ENCODE measurements at places on chromosomes 16 and 17. TPM values are rescaled to one million over a fixed set of nuclear protein-coding genes. Genes with fewer than 3 reads are reported as not detected.

DNA sequence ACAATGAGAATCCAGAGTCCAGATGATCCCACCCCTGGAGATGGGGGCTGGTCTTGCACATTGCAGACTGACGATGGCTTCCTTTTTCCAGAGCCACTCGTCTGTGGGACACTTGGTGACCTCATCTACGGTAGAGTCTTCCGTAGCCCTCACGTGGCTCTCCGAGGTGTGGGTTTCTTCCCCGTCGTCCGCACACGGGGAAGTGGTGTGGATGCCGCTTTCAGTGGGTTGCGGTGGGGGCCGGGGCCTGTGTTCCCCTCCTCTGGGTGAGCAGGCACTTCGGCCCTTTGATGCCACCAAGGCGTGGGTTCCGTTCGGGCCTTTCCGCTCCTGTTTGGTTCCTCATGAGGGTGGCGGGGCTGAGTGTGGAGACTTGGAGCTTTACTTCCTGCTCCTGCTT lies 21.4 kb downstream of the BAIAP2 start:
- peaks cover 17% of the 10 kb centered on the region for H3K36me3 ChIP-seq
- DNase-seq: no peak
- peak overlapping the region; percentile 96 for H3K27ac ChIP-seq
- no peak overlapping the region for H3K4me3 ChIP-seq
- H3K4me1 ChIP-seq: peaks cover 65% of the 10 kb centered on the region
- H3K27me3 ChIP-seq: no peaks in the 10 kb centered on the region

DNA sequence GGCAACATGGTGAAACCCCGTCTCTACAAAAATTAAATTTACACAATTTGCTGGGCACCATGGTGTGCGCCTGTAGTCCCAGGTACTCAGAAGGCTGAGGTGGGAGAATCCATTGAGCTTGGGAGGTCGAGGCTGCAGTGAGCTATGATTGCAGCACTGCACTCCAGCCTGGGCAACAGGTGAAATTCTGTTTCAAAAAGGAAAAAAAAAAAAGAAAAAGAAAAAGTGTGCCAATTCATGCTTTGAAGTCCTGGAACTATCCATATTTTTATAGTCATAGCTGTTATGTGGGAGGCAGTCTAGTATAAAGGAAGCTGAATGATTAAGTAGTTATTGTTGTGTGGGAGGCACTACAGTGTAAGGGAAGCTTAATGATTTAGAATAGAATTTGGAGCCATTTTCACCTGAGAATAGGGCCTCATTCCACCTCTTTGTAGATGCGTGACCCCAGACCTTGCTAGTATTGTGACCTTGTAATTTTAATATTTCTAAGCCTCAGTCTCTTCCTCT lies 31.6 kb downstream of the IQCK start:
- H3K27me3 ChIP-seq: no peaks in the 10 kb centered on the region
- H3K27ac ChIP-seq: peak overlapping the region; percentile 87
- peaks cover 73% of the 10 kb centered on the region for H3K4me1 ChIP-seq
- no peak for DNase-seq
- H3K4me3 ChIP-seq: no peak overlapping the region

- no peaks in the 10 kb centered on the region for H3K27me3 ChIP-seq
- no peak overlapping the region for H3K27ac ChIP-seq
- H3K4me3 ChIP-seq: no peak overlapping the region
Measured at GRCh38 chr16:2086106-2086742, 38.4 kb downstream of the TSC2 start.

DNA sequence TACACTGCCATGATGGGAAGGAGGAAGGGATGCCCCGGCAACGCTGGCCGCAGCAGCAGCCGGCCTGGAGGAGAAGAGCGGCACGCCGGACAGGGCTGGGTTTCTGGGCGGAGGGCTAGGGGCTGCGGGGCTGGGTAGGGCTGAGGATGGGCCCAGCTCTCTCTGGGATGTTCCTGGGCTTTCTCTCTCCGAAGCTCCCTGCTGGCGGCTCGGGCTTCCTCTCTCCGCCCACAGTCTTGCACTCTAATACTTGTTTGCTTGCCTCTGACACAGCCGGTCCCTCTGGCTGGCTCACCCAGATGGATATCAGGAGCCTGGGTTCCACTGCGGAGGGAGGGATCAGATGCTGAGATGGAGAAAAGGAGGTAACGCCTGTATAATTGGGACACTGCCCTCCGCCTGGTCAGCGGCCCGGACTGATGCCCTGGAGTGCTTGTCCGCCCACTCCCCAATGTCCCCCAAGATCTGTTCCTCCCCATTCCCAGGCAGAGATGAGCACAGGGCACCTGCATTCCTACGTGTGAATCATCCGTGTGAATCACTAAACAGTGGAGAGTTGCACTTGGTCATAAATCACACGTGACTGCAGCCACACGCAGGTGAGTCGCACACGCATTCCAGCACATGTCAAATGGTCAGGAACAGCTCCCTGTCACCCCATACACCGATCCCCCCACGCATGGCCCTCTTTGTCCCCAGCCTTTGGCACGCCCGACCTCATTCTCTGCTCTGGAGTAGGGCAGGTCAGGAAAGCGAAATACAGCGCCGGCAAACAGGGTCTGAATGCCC lies at the start of gene ALOXE3:
Gene ALOXE3 (minus strand): TSS at position 535 of the 789 bp plus-strand sequence. CDS start 524 bp downstream, at position 11.
- no peak for DNase-seq
- H3K27me3 ChIP-seq: peaks cover 62% of the 10 kb centered on the region
- peak within 1 kb of the TSS; percentile 84 for H3K4me3 ChIP-seq
- peaks cover 51% of the 10 kb centered on the region for H3K4me1 ChIP-seq
- peak within 1 kb of the TSS; percentile 85 for H3K27ac ChIP-seq
- H3K36me3 ChIP-seq: no peaks in the 10 kb centered on the region

- peaks cover 44% of the 10 kb centered on the region for H3K4me1 ChIP-seq
- no peak overlapping the region for H3K27ac ChIP-seq
- H3K4me3 ChIP-seq: no peak overlapping the region
- no peaks in the 10 kb centered on the region for H3K27me3 ChIP-seq
- DNase-seq: no peak
- no peaks in the 10 kb centered on the region for H3K36me3 ChIP-seq
Measured at GRCh38 chr17:32520737-32521404, 34.1 kb downstream of the CDK5R1 start.

The CCL17 gene
- total RNA-seq: not detected

The PERCC1 gene
- total RNA-seq: not detected

The PLA2G15 gene
- total RNA-seq: 35.5 TPM

The HCFC1R1 gene
- total RNA-seq: 48.5 TPM

The CDH8 gene
- 0.14 TPM for total RNA-seq

Data from left ventricle myocardium inferior (tissue), 1 donor.